Neural progenitor cell (in vitro differentiated cells): ENCODE measurements at places on chromosomes 11 and 22.

- no peak for DNase-seq
Observed at GRCh38 chr11:34180040-34180813, 74.8 kb downstream of the NAT10 start.

GRCh38 chr11:133403900-133404299 is 128.4 kb downstream of the OPCML start:
- no peak for DNase-seq

- DNase-seq, result no peak
Observed at GRCh38 chr11:7851391-7851790, 54.6 kb upstream of the OR5P2 start.

DNA sequence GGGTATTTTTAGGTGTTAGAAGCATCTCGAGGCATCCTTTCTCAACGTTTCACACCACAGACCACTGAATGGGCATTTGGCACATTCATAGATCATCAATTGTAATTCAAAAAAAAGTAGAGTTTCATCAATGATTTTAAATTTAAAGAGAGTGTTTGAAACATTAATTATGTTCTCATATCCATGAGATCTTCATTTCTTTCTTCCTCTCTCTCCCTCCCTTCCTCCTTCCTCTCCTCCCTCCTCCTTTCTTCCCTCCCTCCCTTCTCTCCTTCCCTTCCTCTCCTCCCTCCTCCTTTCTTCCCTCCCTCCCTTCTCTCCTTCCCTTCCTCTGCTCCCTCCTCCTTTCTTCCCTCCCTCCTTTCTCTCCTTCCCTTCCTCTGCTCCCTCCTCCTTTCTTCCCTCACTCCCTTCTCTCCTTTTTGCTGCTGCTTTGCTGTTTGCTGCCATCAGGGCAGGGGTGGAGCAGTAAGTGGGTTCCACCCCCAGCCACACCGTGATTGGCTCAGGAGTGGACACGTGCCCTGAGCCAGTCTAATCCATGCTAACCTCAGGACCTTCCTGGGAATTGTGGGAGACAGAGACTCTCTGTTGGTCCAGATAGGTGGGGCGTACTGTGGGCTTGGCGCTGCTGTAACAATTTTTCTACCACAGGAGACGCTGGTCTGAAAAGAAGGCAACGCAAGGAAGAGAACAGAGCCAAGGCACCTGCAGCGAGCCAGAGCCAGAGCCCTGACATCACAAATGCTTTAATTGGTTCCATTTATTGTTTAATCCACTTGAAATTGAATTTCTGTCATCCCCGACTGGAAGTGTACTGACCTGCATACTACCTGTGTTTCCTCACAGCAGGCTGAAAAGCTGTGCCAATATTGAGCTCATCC is 33.7 kb upstream of the APOBEC3A start:
- DNase-seq, result peak; percentile 29

- DNase-seq, result no peak
Observed at GRCh38 chr22:49158741-49159564, 668.7 kb downstream of the BRD1 start.

DNA sequence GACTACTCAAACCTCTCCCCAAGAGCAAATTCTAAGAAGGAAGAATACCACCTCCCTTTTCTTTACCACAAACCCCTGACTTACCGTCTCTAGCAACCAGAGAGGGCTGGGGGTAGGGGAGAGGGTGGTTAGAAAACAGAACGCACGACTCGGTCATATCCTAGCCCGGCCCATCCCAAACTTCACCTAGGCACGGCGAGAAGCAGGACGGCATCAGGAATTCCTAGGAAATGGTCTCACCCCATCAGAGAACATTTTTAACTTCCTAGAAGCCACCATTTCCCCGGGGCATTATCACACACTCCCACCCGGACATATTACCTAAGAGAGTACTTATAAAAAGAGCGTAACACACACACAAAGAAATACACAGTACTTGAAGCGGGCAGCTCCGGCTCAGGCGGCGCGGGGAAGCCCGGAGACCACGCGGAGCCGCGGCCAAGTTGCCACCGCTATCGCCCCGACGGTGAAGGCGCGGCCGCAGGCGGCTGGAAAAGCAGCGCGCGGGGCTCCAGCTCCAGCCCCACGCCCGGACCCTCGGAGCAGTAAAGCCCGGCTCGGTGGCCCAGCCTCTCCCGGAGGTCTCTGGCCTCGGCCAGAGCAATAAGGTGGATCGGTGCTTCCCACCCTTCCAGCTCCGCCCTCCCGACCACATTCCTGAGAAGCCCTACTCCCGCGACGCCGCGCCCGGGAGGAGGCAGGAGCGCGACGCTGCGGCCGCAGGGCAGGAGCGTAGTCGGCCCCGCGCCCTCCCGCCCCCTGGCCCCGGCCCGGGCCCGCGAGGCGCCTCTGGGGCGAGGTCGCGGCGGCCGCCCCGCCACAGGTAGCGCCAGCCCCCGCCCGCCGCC is 878 bp downstream of the RRAS2 start:
- DNase-seq, result peak; percentile 93

DNA sequence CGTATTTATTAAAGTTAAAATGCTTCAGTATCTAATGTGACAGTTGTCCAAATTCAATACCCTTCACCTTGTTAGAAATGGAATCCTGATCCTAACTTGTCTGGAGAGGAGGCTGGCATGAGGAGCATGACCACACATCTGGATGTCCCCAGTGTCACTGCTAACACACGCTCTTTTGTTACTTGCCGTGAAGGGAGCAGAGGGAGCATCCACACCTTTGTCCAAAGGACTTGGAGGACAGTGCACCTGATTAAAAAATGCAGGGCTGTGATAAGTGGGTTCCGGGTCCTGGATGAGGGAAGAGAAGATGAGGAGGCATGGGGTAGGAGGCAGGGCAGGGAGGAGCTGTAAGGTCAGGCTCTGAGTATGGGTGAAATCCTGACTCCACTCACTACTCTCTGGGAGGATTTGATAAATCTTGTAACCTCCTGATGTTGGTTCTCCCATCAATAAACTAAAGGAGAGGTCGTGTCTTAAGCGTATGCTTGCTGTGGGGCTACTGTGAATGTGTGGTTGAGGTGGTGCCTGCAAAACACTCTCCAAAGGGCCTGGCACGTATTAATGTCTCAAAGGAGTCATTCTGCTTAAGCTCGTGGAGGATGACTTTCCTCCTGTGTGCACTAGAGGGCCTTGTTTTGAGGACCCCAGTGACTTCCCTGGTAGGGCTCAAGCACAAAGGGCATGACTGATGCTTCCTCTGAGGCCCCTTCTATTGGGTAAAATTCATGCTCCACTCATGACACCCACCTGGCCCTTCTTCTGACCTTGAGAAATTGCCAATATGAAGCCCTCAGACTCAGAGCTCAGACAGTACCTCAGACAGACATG is 16.8 kb upstream of the IGLL5 start:
- peak; percentile 42 for DNase-seq

DNA sequence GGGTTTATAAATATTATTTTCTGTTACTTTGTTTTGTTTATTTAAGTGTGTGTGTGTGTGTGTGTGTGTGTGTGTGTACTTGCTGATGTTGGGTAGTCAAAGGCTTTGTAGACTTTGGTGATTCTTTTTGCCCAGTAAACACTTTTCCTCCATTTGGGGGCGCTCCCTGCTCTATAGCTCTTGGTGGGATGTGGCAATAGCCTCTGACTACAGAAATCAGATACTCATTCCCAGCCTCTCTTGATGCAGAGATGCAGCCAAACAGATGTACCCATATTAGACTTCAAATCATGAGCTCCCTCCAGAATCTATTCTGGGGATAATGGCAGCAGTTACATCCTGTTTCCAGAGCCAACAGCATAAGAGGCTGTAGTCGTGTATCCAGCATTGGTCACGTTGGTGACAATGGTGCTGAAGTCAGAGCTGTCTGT is 33.4 kb upstream of the APOL5 start:
- peak; percentile 67 for DNase-seq

DNA sequence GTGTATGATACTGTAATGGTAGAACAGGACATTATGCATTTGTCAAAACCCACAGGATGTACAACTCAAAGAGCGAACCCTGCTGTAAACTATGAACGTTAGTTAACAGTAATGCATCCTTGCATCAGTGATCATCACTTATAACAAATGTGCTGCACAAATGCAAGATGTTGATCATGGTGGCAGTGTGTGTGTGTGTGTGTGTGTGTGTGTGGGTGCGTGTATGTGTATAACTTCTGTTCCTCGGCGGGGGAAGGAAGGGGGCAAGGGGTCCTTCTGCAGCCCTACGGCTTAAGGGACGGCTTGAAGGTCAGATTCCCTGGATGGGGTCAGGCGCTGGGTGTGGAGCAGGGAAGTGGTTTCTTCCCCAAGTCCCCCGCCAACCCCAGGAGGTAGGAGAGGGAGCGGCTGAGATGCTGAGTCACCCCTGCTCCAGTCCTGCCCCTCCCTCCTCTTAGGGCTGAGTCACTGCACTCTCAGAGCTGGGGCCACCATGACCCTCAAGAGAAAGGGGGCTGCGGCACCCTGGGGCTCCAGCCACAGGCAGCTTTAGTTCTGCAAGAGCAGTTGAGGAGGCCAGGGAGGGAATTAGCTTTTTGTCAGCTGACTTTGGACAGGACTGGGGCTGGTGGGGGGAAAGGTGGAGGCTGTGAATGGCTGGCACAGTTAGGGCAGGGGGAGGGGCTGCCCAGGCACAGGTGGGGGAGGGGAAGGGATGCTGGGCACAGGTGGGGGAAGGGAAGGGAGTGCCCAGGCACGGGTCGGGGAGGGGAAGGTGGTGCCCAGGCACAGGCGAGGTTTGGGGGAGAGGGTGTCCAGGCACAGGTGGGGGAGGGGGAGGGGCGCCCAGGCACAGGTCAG is 8.8 kb upstream of the CTSD start:
- peak; percentile 79 for DNase-seq
